Large intestine (tissue), 12 donors: ENCODE measurements at places on chromosomes 4 and X.

GRCh38 chr4:20428436-20429160 is 176.9 kb downstream of the SLIT2 start:
- no peak for DNase-seq

- no peak for DNase-seq
These were observed 2412.8 kb downstream of the ARAP2 start for GRCh38 chr4:33831442-33832066.

DNA sequence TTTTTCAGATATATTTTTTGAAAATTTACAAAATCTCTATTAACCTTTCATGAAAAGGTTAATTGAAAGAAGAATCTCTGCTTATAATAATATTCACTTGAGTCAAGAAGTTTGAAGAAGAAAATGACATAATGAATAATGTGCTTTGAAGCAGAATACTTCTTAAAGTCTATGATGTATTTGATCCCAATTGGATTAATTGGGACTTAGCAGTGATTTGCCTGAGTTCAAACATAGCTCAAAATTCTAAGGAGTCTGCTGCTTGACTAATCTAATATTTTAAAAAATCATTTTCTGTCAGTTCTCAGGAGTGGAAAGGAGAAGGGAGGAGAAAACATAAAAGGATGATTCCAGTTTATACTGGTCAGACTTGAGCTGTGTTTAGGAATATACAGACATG is 1150.4 kb upstream of the INTU start:
- no peak for DNase-seq

DNA sequence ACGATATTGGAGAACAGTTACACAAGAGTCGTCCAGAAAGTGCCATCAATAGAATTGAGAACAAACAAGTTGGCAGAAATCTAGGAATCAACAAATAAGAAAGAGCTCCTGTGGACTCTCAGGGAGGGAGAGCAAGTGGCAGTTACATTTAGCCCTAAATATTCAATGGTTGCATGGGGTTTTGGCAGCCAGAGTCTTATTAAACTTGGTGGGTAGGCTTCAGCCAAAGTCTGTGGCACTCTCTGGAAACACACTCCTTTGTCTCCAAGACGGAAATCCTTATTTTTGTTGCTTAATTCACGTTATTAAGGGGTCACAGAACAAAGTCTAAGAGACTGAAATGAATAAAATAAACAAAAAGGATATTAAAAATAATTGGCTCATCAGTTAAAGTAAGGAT is 742.2 kb upstream of the ATOH1 start:
- no peak for DNase-seq

- DNase-seq: no peak
These were observed 122.3 kb upstream of the NEIL3 start for GRCh38 chr4:177187371-177187770.

DNA sequence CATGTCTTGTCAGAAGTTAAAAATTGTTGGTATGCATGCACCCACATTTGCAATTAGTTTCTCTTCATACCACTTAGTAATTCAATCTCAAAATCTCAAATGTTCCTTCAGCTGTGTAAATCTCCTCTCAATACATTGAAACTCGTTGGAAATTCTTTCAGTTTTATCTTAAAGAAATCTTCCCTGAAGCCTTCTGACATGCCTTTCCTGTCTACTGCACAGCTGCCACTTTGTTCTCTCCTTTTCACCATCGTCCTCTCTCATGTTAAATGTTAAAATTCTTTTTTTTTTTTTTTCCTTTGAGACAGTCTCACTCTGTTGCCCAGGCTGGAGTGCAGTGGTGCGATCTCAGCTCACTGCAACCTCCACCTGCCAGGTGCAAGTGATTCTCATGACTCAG is 30.9 kb downstream of the MCUB start:
- no peak for DNase-seq

- no peak for DNase-seq
These were observed 791 bp downstream of the SMIM20 start for GRCh38 chr4:25914670-25915352.

DNA sequence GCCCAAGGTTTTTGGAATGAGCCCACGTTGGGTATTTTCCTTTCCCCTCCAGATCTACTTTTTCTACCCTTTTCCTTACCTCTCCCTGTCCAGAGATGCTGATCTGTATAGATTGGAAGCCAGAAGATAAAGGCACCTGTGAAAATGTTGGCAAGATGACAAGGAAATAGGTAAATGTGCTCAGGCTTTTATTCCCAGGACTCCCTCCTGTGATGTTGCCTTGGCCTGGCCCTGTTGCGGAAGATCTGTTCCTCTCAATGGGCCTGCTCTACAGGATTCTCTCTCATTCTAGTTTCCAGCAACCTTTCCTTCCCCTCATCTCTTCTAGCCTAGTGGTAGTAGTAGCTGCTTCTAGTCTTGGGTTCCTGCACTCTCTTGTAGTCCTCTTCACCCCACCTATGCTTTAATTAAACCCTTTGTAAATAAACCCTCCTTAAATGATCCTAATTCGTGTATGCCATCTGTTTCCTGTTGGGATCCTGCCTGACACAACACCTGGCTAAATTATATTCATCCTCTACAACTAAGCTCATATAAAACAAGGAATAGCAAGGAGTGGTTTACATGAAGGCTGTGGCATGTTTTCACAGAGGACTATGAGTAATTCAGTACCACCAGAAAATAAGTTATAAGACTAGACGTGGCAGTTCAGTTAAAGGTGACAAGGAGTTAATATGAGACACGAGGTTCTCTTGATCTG is 95.7 kb upstream of the MAOA start:
- DNase-seq: peak; percentile 12

- DNase-seq: no peak
These were observed 1.9 kb downstream of the SHOX start for GRCh38 chrX:632366-633042.

DNA sequence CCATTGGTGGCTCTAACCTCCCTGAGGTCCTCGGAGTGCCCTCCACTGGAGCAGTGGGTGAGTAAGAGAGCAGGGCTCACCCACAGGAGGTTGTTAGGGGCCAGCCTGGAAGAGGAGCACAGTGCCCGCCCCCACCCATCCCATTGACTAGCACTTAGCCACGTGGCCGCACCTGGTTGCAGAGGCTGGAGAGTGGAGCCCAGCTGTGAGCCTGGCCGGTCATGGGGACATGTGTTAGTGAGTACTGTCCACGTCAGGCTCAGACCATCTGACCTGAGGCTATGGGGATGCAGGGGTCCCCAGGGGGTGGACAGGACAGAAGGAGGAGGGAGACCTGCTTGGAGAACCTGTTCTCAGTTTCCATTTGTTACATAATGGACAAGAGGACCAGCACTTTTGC is 1.4 kb upstream of the MAN2B2 start:
- DNase-seq: no peak

GRCh38 chr4:53620956-53621355 is 29.7 kb upstream of the LNX1 start:
- DNase-seq: no peak

- no peak for DNase-seq
These were observed 47.0 kb upstream of the NAP1L5 start for GRCh38 chr4:88744609-88745008.

DNA sequence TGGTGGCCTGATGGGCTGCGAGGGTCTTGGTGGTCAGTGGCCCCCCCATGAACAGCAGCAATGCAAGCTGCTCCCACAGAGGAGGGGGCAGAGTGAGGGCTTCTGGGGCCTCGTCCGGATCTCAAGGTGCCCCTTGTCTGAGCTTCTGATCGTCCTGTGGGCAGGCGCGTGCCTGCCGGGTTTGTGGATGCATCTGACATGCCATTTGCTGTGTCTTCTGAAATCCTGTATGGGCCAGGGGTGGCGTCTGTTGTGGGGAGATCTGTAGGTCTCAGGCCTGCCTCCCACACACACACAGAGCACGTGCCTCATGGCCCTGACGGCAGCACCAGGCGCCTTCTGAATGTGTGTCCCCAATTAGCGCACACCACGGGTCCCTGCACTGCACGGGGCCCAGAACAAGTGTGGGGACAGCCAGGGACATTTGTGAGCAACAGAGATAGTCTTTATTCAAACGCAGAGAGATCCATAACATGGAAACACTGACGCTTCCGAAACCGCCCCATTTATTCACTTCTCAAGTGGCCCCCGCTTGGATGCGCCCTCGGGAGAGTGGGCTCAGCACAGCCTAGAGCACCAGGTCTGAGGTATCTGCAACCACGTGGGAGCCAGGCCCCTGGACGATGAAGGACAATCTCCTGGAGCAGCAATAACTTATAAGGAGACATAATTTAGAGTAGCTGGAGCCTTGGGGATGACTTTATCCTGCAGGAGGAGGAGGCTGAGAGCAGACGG is 5.7 kb downstream of the SPON2 start:
- DNase-seq: no peak
